Effector memory CD8-positive, alpha-beta T cell (primary cell): ENCODE measurements at places on chromosomes 11 and 22.

DNA sequence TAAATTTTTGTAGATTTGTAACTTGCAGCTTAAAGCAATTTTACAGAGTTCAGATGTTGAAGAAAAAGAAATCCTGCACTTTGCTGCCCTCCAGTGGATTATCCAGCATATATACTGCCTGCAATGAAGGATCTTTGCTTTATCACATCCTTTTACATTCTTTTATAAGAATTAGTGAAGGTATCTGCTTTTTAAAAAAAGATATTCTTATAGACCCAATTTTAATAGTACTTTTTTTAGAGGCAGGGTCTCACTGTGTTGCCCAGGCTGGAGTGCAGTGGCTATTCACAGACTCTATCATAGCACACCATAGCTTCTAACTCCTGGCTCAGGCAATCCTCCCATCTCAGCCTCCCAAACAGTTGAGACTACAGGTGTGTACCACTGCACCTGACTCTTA is 60.7 kb downstream of the TTC17 start:
- DNase-seq: peak; percentile 11

- DNase-seq: no peak
Observed at GRCh38 chr11:95147364-95147905, 57.8 kb downstream of the ENDOD1 start.

- no peak for DNase-seq
Observed at GRCh38 chr11:24591283-24591682, 94.4 kb downstream of the LUZP2 start.

DNA sequence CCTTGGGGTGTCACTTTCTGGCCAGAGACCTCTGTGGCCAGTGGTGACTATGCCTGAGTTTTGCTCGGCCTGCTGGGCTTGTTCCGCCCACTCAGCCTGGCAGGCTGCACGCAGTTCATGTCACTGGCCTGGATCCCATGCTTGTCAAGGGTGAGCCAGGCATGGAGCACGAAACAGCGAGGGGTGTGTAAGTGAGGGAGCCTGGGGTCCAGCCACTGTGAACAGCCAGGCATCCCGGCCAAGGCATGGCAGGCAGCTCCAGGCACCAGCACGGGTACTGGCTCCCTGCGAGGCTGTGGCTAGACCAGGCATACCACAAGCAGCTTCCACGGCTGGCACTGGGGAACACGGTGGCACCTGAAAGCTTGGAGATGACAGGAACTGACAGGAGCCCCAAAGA is 214.3 kb downstream of the LRRC4C start:
- DNase-seq: no peak

DNA sequence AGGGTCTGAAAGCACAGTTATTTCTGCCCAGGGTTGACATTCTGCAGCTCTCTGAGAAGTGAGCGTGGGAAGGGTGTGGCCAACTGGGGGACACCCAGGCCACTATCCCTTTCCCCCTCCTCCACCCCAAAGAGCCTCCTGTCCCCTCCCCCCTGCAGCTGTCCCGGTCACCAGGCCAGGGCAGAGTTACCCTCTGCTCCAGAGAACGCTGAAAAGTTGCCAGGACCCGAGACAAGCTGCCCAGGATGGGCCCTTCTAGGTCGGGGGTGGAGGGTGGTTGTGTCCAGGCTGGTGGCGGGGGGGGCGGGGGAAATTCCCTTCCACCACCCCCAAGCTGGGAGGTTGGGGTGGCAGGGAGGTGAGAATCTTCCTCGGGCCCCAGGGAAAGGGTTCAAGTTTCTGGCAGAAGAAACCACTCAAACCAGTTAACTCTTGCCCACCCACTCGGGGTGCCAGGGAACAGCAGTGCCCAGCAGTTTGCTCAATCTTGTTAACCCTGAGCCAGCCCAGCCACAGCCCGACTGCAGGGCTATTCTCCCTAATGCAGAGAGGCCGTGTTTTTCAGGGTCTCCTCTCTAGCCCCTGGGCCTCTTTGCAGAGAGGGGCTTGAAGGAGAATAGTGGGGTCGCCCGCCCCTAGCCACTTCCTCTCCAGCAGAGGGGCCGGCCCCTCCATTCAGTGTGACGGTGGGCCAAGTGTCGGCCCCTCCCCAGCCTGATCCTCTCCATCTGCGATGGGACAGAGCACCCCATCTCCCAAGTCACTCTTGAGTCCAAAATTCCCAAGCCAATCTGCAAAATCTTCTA is 697 bp downstream of the LGALS1 start:
- no peak for DNase-seq
